Testis (tissue), 5 donors: ENCODE measurements at places on chromosomes 3 and 15. TPM values are rescaled to one million over a fixed set of nuclear protein-coding genes. Genes with fewer than 3 reads are reported as not detected.
A peak's percentile ranks its signal among the peaks of the same experiment; 100 is the strongest.

DNA sequence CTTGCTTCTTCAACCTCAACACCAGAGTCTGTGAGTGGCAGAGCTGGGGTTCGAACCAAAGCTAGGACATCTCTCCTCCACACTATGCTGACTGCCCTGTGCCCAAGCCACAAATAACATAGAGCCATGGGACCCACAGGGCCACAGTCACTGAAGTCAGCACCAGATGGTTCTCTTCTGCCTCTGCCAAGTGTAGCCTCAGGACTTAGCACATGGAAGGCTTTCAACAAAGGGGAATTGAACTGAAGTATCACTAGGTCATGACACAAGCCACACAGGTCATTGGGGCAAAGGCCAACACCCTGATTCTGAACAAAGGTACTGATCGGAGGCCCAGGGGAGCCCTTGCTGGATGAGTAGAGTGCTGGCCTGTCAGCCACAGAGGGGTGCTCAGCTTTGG lies 83.6 kb downstream of the BDH1 start:
- DNase-seq, result no peak

DNA sequence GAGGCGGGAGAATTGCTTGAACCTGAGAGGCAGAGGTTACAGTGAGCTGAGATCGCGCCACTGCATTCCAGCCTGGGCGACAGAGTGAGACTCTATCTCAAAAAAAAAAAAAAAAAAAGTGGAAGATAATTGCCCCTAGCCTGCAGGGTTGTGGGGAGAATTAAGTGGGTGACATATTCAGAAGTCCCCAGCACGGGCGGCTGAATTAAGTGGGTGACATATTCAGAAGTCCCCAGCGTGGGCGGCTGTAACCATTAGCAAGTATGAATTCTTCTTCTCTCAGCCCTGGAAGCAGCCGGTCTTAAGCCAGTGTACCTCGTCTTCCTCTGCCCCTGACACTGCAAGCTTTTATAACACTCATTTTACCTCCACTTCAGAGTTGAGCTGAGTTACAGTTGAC lies 44.7 kb downstream of the FBLN2 start:
- DNase-seq, result no peak

DNA sequence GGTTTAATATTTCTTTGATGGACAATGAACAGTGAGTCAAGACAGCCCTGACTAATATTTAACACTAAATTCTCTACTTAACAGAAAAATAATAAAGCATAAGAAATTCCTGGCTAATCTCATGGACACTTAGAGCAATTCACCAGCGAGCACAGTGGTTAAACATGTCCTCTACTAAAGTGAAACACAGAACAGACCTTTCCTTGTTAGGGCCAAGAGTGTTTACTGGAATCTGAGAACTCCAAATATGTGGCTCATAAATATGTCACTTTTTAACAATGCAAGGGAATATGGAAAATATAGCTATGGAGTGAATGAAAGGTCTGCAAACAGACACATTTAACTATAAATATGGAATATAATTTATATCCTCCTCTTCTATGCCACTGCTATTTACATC lies 18.6 kb upstream of the IGSF10 start:
- no peak for DNase-seq

The EFCAB12 gene
- total RNA-seq, result 13.7 TPM

- no peak for DNase-seq
Observed at GRCh38 chr3:54691289-54691771, 236.5 kb downstream of the LRTM1 start.

The PCLAF gene
- total RNA-seq, result 6.0 TPM

- DNase-seq, result no peak
Observed at GRCh38 chr15:56820333-56820732, 87.0 kb upstream of the ZNF280D start.

The SMCO1 gene
- 0.24 TPM for total RNA-seq

GRCh38 chr3:144341471-144341870 lies 369.8 kb downstream of the DIPK2A start:
- peak; percentile 79 for DNase-seq

The KCNMB3 gene
- 6.8 TPM for total RNA-seq

GRCh38 chr15:101646672-101647071 lies 5.5 kb downstream of the TM2D3 start:
- peak; percentile 56 for DNase-seq

The GAP43 gene
- total RNA-seq, result 0.63 TPM

The STRA6 gene
- total RNA-seq, result 4.1 TPM

DNA sequence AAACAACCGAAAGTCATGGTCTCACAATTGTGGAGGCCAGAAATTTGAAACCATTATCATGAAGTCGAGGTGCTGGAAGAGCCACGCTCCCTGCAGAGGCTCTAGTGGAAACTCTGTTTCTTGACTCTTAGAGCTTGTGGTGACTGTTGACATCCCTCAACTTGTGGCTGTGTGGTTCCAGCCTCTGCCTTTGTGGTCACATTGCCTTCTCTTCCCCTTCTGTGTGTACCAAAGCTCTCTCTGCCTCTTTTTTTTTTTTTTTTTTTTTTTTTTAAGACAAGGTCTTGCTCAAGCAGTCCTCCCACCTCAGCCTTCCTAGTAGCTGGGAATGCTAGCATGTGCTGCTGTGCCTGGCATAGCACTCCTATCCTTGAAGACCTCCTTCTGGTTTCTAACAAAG lies 48.7 kb upstream of the CRTC3 start:
- no peak for DNase-seq

GRCh38 chr3:86938416-86939105 lies 52.4 kb downstream of the VGLL3 start:
- DNase-seq, result no peak

- DNase-seq, result no peak
Observed at GRCh38 chr3:52361898-52362297, 45.8 kb downstream of the DNAH1 start.

The KLHL40 gene
- total RNA-seq, result 3.1 TPM

- DNase-seq, result no peak
Observed at GRCh38 chr15:41462084-41462795, 31.4 kb upstream of the ITPKA start.

The ISLR gene
- 24.0 TPM for total RNA-seq

The FOXB1 gene
- 1.5 TPM for total RNA-seq

- DNase-seq, result no peak
Observed at GRCh38 chr3:146894406-146894805, 289.3 kb upstream of the PLSCR5 start.

The IL12A gene
- 0.56 TPM for total RNA-seq

The RBP2 gene
- total RNA-seq, result not detected

GRCh38 chr3:157071744-157072525 lies 88.0 kb downstream of the CCNL1 start:
- DNase-seq, result no peak
